ENCODE measurements at places on chromosomes 11 and 22.

DNA sequence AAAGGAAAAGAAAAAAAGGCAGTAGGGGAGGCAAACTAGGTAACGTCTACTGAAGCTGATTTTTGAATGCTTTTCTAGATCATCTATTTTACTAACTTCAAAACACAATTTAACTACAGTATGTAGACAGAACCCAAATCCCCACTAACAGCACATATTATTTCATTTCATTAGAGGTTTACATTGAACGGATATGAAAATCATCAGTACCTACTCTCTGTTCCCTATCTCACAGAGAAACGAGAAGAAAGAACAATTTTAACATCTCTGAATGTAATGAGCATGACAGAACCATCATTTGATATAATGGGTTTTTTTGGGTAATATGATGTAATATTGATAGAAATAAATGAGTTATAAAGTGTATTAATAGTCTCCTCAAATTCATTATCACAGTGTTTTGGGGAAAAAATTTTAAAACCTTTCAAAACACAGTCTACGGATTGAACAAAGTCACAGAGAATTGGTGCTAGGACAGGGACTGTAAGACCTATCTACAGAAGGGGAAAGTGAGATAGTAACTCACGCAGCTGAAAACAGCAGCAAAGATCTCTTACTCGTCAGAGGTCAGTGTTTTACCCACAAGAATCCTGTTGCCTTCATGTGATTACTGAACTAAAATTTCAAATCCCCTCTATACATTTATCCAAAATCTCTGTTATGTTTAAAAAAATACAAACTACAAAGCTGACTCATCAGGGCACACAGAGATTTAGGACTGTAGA, 77.3 kb downstream of the ZBTB44 start:
- no peak for DNase-seq

DNA sequence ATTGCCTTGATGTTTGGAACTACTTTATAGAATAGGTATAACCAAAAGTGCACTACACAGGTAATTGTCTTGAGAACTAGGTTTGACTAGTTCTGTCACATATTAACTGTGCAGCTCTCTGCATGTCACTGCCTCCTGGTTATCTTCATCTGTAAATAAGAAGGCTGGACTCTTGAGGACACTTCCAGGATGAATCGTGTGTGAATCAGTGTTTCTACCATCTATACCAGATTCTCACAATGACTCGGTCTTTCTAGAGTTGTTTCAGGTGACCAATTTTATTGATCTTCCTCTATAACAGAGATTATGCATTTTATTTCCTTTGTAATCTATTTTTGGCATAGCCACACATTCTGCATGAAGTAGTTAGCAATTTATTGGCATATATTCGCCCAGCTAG, 1181.0 kb upstream of the TENM4 start:
- DNase-seq = peak; percentile 18

DNA sequence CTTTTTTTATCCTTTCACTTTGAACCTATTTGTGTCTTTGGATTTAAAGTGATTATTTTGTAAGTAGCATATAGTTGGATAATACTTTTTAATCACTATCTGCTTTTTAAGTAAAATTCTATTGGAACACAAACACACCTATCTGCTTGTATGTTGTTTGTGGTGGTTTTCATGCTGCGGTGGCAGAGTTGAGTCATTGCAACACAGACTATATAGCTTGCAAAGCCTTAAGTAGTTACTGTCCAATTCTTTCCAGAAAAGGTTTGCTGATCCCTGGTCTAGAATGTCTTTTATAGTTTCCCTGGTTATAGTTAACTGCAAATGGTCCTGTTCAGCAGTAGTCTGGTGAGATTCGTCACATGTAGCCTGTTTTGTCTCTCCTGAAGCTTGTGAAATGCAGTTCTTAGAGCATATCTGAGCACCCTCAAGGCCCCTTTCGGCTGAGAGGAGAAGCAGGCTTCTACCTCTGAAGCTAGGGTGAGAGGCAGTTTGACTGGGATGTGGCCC, 21.5 kb downstream of the SHANK3 start:
- no peak for DNase-seq

DNA sequence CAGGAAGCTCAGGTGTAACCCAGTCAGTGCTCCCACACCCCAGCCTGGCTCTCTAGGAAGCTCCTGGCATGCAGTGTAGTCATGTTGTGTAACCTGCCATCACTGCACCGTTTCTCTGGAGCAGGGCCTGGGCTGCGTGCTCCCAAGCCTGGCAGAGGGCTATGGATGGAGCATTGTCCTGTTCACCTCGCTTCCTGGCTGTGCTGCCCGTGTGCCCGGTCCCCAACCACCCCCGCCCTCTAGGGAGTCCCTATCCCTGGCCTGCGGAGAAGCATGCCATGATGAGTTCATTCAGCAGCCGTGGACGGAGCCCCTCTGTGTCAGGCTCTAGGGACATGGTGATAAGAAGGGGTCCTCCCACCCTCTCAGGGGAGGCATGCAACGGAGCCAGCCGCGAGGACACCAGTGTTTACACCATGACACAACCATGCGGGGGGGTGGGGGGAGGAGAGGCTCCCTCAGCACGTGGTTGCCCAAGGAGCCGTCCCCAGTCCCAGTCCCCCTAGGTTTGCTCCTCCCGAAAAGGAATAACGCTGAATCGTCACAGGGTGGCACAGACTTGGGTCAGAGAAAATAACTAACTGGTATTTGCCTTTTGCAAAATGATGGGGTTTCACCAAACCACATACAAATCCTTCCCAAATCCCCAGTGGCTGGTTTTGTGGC, 73.1 kb downstream of the FBLN1 start:
- DNase-seq = no peak

DNA sequence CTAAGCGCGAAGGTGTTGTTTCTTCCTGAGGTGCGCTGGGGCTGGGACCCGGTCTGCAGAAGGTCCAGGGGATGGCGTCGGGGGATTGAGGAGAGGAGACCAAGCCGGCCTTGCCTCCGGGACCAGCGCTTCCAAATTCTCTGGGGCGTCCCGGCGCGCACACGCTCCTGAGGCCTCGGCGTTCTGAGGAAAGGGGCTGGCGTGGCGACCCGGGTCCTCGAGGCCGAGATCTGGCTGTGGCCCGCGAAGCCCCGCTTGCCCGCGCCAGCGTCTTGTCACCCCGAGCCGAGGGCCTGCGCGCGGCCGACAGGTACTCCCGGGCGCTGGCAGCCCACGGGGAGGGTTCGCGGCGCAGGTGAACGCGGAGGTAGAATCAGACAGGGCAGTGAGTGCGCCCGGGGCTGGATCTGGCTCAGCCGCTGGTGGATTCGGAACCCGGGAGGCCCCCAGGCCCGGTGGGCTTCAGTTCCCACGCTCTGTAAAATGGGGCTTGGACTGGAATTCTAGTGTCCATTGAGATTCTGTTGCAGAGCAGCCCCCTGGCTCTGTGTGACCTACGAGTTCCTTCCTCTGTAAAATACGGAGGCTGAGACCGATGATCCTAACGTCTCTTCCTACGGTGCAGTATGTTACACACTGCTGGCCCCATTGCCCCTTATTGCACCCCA, 14.7 kb downstream of the SSH3 start:
- peak; percentile 53 for DNase-seq

DNA sequence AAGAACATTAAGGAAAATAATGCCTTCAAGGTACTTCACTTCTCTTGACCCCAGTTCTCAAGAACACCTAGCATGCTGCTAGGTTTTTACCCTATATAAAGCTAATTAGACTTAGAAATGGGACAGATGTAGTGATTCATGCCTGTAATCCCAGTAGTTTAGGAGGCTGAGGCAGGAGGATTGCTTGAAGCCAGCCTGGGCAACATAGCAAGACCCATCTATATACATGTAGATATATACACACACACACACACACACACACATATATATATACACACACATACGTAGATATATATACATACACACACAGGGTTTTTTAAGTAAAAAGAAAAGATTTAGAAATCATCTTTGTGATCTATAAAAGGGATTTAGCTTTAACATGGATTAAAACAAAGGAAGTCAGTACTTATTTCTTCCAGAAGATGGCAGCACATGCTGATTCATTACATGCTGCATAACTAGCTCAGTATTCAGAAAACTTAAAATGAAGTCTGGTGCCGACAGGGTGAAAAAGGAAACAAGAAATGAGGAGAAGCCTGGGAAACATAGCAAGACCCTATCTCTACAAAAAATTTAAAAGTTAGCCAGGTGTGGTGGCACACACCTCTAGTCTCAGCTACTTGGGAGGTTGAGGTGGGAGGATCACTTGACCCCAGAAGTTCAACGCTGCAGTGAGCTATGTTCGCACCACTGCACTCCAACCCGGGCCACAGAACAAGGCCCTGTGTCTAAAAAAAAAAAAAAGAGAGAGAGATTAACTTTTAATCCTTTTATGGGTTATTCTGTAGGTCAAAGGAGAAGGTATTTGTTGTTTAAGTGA, 28.5 kb upstream of the RBX1 start:
- peak; percentile 78 for DNase-seq

DNA sequence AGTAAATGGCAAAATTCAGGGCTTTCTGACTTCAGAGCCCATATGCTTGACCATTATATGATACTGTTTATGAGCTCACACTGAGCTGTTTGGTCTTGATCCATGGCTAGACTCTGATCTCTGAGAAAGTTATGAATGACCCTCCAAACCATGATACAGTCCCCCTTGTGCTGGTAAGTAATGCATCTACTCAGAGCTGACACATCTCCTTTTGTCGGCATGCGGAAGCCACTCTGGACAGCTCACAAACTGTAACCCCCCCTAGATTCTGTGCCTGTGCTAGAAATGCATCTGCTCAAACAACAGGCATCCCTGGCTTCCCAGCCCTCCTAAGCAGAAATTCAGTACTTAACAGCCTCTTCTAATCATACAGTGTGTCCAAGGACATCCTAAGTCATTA, 150.8 kb upstream of the RAG2 start:
- no peak for DNase-seq
